ENCODE measurements at places on chromosomes 4 and X.

GRCh38 chrX:105211066-105211575 is 9.4 kb downstream of the TEX13A start:
- no peak for DNase-seq

DNA sequence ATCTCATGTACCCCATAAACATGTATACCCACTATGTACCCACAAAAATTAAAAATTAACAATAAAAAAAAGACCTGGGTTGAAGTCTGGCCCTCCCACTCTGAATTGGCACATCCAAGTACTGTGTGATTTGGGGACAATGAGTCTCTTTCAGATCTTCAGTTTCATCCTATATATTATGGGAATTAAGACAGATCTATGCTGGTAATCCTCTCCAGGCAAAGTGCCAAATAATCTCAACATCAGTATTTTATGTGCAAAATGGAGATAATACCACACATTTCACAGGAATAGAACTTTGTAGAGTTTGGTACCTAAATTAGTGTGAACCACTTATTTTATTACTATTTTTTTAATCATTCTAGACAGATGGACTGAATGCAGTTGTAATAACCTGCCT is 11.0 kb upstream of the SCD5 start:
- DNase-seq = no peak

DNA sequence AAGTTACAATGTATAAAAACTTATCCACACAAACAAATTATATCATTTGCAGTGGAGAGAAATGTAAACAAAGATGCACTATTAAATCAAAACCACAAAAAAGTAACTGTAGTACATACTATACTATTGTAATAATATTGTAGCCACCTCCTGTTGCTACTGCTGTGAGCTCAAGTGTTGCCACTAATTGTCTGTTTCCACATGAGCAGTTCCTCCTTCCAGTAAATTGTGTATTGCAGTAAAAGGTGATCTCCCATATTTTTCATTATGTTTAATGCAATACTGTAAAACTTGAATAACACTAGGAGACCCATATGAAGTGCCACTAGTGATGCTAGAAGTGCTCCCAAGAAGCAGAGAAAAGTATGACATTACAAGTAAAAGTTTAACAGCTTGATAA is 11.7 kb downstream of the LIN54 start:
- no peak for DNase-seq

- DNase-seq = no peak
Observed at GRCh38 chrX:68692651-68693050, 45.2 kb downstream of the STARD8 start.

DNA sequence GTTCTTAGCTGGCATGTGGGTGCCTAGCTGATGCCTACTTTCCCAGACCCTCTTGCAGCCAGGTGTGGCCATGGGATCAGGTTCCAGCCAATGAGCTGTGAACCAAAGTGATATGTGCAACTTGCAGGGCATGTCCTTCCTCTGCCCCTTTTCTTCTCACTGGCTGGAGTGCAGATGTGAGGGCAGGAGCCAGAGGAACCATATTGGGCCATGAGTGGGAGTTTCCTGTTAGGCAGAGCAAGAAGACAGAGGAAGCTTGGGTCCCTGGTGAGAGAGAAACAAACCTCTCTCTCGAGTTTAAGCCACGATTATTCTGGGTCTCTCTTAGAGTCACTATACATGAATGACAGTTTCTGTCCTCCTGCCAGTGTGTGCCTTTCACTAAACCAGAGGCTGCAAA is 120.4 kb upstream of the STX18 start:
- DNase-seq = no peak

DNA sequence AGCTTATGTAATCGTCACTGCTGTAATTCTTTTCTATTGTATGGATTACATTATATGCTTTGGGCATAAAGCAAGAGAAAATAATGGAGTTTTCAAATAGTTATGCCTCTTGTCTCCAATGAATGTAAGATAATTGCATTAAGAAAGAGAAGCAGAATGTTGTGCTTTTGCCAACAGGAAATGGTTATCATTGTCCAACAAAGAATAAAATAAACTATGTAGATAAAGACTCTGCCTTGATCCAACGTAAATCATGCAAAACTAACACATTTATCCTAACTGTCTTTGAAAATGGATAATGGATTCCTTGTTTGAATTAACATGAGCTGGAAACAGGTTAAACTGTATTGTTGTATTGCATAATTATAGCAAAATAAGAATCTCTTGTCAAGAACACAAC is 1709.0 kb downstream of the PCDH7 start:
- DNase-seq = no peak

- no peak for DNase-seq
Observed at GRCh38 chrX:78618987-78619386, 40.1 kb downstream of the RTL3 start.

DNA sequence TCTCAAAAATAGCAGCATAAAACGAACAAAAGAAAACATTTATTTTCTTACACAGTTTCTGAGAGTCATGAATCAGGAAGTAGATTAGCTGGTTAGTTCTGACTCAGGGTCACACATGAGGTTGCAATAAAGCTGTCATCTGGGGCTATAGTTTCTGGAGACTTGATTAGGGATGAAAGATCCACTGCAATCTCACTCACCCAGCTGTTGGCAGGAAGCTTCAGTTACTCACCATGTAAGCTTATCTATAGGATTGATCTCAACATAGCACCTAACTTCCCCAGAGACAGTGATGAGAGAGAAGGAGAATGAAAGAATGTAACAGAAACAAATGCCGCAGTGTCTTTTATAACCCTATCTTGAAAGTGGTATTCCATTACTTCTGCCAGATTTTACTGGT is 435.5 kb downstream of the GABRG1 start:
- no peak for DNase-seq
